ENCODE measurements at places on chromosomes 7 and 10. TPM values are rescaled to one million over a fixed set of nuclear protein-coding genes. Genes with fewer than 3 reads are reported as not detected.

KIN gene
- total RNA-seq = 13.7 TPM

COBL gene
- total RNA-seq = 27.9 TPM

HMX3 gene
- total RNA-seq = not detected

C10orf105 gene
- total RNA-seq = 0.32 TPM

CXCL12 gene
- total RNA-seq = 73.8 TPM

NKX1-2 gene
- not detected for total RNA-seq

- no peak for DNase-seq
- no peaks in the 10 kb centered on the region for H3K36me3 ChIP-seq
- H3K27ac ChIP-seq = peak overlapping the region; percentile 76
- H3K4me3 ChIP-seq = no peak overlapping the region
- peaks cover 78% of the 10 kb centered on the region for H3K4me1 ChIP-seq
- H3K27me3 ChIP-seq = no peaks in the 10 kb centered on the region
These were observed 43.4 kb downstream of the GRK5 start for GRCh38 chr10:119250641-119251314.

- H3K4me1 ChIP-seq = no peaks in the 10 kb centered on the region
- no peaks in the 10 kb centered on the region for H3K27me3 ChIP-seq
- H3K36me3 ChIP-seq = no peaks in the 10 kb centered on the region
These were observed 125.5 kb downstream of the RNLS start for GRCh38 chr10:88457660-88458059.

GRCh38 chr7:32039000-32039756 lies 31.0 kb downstream of the PDE1C start:
- no peak overlapping the region for H3K27ac ChIP-seq
- no peaks in the 10 kb centered on the region for H3K4me1 ChIP-seq
- H3K36me3 ChIP-seq = no peaks in the 10 kb centered on the region
- H3K4me3 ChIP-seq = no peak overlapping the region
- no peak for DNase-seq

DNA sequence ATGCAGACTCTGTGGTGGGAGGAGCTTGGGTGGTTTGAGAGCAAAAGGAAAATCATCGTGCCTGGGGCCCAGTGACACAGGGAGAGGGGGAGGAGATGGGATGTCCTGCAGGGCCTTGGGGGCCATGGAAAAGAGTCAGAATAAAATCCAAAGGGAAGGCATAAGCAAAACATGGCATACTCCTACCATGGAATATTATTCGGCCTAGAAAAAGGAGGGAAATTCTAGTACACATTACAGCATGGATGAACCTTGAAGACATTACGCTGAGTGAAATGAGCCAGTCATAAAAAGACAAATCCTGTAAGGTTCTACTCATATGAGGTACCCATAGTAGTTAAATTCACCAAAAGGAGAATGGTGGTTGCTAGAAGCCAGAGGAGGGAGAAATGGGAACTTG lies 38.7 kb downstream of the STRA8 start:
- H3K4me3 ChIP-seq = no peak overlapping the region
- no peak for DNase-seq
- H3K27me3 ChIP-seq = no peaks in the 10 kb centered on the region
- no peak overlapping the region for H3K27ac ChIP-seq

- H3K36me3 ChIP-seq = no peaks in the 10 kb centered on the region
- DNase-seq = no peak
- H3K4me3 ChIP-seq = no peak overlapping the region
- H3K4me1 ChIP-seq = peaks cover 8% of the 10 kb centered on the region
- H3K27me3 ChIP-seq = no peaks in the 10 kb centered on the region
These were observed 40.8 kb downstream of the CHST15 start for GRCh38 chr10:124052561-124052960.

DNA sequence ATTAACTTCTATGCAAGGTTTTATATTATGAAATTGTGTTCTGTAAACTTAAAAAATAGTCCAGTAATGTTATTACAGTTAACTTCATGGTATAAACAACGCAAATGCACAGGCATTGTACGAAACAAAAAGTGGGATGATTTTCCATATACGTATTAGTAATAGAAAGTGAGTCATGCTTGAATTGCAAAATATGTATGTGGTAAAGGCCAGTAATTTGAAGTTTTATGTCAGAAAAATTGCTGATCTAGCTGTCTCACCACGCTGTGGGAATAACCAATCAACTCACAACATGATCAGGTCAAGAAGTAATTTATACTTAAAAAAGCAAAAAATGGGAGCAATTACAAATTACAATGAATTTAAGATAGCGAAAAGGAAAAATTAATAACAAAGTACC lies 37.0 kb upstream of the GLI3 start:
- no peak overlapping the region for H3K4me3 ChIP-seq
- H3K36me3 ChIP-seq = no peaks in the 10 kb centered on the region
- no peaks in the 10 kb centered on the region for H3K27me3 ChIP-seq
- H3K4me1 ChIP-seq = no peaks in the 10 kb centered on the region
- no peak overlapping the region for H3K27ac ChIP-seq

DNA sequence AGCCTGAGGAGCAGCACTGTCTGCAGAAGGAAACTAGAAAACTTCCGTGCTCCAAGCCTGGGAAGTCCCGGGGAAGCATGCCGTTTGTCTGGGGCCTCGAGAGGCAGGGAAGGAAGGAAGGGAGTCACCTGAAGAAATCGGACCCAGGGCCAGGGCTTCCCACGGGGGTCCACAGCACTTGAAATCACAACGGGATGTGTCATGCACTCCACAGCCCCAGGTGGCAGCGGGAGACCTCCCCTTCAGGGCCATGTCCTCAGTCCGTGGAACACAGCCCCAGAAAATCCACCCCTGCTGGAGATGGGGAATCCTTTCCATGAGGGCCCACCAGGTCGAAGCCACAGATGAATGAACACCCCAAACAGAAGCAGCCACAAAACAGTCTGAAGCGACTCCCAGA lies 239.5 kb downstream of the MGMT start:
- no peak overlapping the region for H3K27ac ChIP-seq
- H3K4me3 ChIP-seq = no peak overlapping the region
- DNase-seq = no peak
- H3K36me3 ChIP-seq = peaks cover 12% of the 10 kb centered on the region

GRCh38 chr7:25726781-25727311 lies 425.2 kb upstream of the NFE2L3 start:
- no peak overlapping the region for H3K4me3 ChIP-seq
- H3K27me3 ChIP-seq = no peaks in the 10 kb centered on the region
- no peak for DNase-seq
- H3K4me1 ChIP-seq = no peaks in the 10 kb centered on the region
- H3K27ac ChIP-seq = no peak overlapping the region
- no peaks in the 10 kb centered on the region for H3K36me3 ChIP-seq

DNA sequence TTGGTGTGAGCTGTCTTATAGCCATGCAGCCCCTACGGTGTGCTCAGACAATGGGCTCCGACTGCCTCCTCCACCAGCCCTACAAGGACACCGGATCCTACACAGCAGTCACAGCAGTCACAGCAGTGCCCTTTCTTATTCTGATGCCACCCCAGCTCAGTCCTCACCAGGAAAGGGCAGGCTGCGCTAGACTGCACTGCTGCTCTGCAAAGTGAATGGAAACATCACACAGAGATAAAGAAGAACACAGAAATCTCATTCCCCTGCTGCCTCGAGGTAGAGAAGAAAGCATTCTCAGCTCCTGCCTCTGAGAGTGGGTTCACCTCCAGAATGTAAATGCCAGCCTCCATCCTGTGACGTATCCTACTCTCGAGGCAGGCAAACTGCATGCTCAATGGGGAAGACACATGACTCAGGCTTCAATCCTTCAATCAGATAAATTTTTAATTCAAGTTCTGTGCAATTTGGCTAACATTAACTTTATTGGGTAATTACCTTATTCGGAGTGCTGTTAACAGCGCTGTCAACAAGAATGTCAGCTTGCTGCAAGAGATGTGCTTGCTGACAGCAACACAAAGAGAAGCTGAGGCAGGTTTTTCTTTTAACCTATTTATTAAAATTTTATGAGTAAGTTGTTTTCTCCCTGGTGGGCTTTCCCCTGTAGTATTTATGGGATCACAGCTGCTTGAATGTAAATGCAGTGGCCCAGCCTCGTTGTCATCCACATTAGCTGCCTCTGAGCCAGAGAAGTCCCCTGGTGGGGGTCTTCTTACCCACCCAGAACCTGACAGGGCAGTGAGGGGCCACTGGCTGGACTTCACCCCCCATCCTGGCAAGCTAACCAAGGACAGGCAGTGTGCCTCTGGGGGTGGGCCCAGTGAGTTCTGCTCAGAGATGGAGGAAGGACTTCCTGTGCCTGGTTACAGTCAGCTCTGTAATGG lies 241.3 kb upstream of the KMT2E start:
- no peaks in the 10 kb centered on the region for H3K27me3 ChIP-seq
- no peak overlapping the region for H3K4me3 ChIP-seq
- no peaks in the 10 kb centered on the region for H3K36me3 ChIP-seq

GRCh38 chr7:28808796-28809533 lies 149.2 kb downstream of the TRIL start:
- H3K4me1 ChIP-seq = no peaks in the 10 kb centered on the region
- no peak overlapping the region for H3K4me3 ChIP-seq
- peak; percentile 48 for DNase-seq
- no peaks in the 10 kb centered on the region for H3K27me3 ChIP-seq
- H3K36me3 ChIP-seq = no peaks in the 10 kb centered on the region

DNA sequence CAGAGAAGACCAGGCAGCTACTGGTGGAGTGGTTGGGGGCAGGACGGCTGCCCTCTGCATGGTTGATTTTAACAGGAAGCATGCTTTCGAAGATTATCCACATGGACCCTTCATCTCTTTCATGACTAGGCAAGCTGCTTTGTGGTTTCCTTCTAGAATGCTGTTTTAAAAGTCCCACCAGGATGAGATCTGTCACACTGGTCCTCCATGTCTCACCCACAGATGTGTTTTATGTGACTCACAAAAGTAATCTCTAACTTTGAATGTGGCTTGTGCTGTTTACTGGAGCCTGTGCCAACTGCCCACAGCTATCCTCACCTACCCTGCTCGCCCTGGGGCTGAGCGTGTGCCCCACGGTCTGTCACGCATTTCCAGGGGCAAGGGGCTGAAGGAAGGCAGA lies 188.8 kb downstream of the GFRA1 start:
- no peaks in the 10 kb centered on the region for H3K36me3 ChIP-seq
- H3K27me3 ChIP-seq = no peaks in the 10 kb centered on the region
- no peak overlapping the region for H3K4me3 ChIP-seq
- no peaks in the 10 kb centered on the region for H3K4me1 ChIP-seq
- no peak overlapping the region for H3K27ac ChIP-seq
- no peak for DNase-seq

DNA sequence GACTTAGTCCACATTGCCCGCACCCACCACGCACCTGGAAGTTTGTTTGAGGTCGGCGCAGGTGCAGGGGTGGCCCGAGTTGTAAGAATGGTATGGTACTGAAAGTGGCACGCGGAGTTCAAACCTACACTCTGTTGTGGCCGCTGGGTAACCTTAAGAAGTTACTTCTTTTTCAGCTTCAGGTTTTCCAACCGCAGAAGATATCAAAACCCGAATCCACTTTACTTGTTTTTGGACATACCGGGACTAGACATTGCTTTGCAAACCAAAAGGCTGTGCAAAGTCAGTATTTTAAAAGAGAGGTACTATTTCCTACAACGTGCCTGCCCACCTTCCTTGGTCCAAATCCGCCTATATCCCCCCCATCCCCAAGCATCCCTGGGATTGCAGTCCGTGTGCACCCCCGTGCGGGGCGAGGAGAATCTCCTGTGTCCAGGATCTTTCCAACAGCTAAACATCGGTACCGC lies 1.0 kb downstream of the IGFBP3 start:
- no peak overlapping the region for H3K27ac ChIP-seq
- peak overlapping the region; percentile 51 for H3K4me3 ChIP-seq
- DNase-seq = no peak
- H3K36me3 ChIP-seq = no peaks in the 10 kb centered on the region

DNA sequence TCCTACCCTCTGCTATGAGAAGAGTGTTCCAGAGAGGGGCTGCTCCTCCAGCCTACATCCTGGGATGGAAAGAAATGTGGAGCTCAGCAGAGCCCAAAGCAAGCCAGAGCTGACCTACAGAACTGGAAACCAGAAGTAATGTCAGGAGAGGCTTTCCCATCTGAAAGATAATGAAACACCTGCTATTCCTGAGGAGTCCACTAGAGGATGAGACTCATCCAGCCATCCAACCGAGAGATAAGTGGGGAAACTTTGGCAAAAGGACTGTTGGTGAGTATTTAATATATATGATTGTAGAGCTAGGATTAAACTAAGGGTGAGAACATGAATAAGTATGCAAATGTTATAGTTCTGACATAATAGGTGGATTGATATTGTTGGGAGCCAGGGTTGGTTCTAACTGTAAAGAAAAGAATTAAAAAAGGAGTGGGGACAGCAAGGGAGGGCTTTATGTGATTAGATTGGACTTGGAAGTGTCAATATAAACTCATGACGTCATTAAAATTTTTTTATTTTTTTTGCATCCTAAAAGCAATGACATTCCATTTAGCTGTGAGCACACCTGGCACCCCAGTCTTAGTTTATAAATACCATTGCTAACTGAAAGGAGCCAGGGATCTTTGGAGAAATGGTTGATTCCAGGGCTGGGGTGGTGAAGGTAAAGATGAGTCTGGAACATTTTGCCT lies 312.8 kb upstream of the NFE2L3 start:
- DNase-seq = no peak
- H3K27ac ChIP-seq = no peak overlapping the region
- no peak overlapping the region for H3K4me3 ChIP-seq
- no peaks in the 10 kb centered on the region for H3K4me1 ChIP-seq

- H3K36me3 ChIP-seq = no peaks in the 10 kb centered on the region
- no peak overlapping the region for H3K4me3 ChIP-seq
- DNase-seq = no peak
- H3K27me3 ChIP-seq = no peaks in the 10 kb centered on the region
- H3K4me1 ChIP-seq = no peaks in the 10 kb centered on the region
These were observed 14.9 kb upstream of the MXI1 start for GRCh38 chr10:110192552-110192951.

- H3K27me3 ChIP-seq = no peaks in the 10 kb centered on the region
- H3K4me3 ChIP-seq = no peak overlapping the region
- no peaks in the 10 kb centered on the region for H3K4me1 ChIP-seq
- no peak overlapping the region for H3K27ac ChIP-seq
- H3K36me3 ChIP-seq = no peaks in the 10 kb centered on the region
These were observed 636.8 kb downstream of the ETV1 start for GRCh38 chr7:13352677-13353076.

GRCh38 chr10:77872151-77872946 lies 54.2 kb downstream of the DLG5 start:
- H3K27me3 ChIP-seq = no peaks in the 10 kb centered on the region
- H3K36me3 ChIP-seq = no peaks in the 10 kb centered on the region
- no peak overlapping the region for H3K27ac ChIP-seq
- H3K4me1 ChIP-seq = peaks cover 17% of the 10 kb centered on the region
- no peak overlapping the region for H3K4me3 ChIP-seq
- DNase-seq = no peak

DNA sequence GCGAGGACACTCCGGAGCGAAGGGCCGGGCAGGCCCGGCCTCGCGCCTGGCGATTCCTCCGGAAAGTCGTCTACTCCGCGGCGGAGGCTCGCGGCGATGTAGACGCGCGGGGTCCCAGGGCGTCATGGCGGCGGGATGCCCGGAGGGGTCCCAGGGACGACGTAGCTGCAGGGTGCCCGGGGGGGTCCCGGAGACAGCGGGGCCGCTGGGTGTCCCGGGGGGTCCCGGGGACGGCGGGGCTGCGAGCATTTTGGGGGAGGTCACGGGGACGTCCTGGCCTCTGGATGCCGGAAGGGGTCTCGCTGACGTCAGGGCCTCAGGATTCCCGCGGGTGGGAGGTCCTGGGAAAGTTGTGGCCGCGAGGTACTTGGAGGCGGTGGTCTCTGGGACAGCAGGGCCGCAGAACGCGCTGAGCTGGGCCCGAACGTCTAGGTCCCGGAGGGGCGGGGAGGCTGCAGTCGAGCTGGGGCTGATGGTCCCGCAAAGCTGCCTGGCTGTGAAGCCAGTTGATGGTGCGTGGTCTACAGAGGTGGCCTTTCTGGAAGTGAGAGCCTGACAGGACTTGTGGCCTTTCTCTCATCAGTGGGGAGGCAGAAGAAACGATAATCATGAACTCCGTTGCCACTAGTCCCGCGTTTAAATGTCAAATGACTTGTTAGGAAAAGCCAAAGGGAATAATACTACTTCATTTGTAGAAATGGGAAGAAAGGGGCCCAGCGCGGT lies 637 bp downstream of the HSPA14 start:
- no peaks in the 10 kb centered on the region for H3K27me3 ChIP-seq
- no peak for DNase-seq
- peaks cover 18% of the 10 kb centered on the region for H3K4me1 ChIP-seq
